Fibroblast of gingiva (primary cell): ENCODE measurements at places on chromosomes 2 and 18.

DNA sequence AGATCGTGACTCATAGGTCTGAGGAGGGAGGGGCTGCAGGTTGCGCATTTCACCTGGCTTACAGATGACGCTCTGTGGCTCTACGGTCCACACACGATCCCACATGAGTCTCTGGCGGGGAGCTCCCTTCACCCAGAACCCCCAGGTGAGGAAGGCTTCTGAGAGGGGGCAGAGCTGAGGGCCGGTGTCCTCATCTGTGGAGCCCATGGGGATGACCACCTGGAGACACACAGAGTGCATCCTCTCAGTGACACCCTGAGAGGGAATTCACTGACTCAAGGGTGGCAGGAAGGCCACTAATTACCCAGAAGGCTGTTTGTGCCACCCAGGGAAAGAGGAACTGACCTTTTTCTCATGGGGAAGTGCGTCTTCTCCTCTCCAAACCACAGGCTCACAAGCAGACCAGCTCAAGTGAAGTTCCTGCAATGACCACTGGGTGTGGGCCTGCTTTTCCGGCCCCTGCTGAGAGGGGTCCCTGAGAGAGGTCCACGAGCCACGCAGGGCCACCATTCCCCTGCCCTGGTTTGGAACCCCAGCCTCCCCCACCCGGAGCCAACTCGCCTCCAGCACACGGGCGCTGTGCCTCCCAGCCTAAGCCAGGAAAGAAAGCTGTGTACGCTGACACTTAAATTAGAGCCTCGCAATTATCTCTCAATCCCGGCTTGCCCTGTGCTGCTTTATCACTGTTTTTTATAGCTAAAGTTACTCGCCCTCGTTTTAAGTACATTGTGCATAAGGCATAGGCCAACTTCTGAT is 114.1 kb downstream of the BCL11A start:
- no peak for DNase-seq

GRCh38 chr2:179571252-179571651 is 290.2 kb downstream of the ZNF385B start:
- no peak for DNase-seq

GRCh38 chr2:101306410-101306809 is 2.1 kb downstream of the RNF149 start:
- DNase-seq, result no peak

- DNase-seq, result peak; percentile 77
Observed at GRCh38 chr18:45521136-45521535, 94.1 kb upstream of the SLC14A2 start.

GRCh38 chr2:186189816-186190215 is 296.2 kb upstream of the ZC3H15 start:
- no peak for DNase-seq

- no peak for DNase-seq
Observed at GRCh38 chr2:129868151-129868550, 111.3 kb upstream of the RAB6C start.

GRCh38 chr18:10216791-10217190 is 237.6 kb upstream of the APCDD1 start:
- DNase-seq, result peak; percentile 49

DNA sequence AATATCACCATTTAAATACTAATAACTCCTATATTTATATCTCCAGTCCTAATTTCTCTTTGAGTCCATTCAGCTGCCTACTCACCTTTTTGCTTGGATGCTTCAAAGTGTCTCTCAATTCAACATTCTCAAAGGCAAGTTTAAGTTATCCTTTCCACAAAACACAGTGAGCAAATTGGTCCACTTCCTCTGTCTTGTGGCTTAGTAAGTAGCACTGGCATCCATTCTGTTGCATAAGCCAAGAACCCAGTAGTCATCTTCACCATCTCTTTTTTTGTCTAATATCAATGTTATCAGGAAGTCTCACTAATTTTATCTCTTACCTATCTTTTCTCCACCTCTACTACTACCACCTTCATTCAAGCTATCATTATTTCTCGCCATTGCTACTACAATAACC is 27.4 kb upstream of the IL1RL1 start:
- DNase-seq, result no peak

DNA sequence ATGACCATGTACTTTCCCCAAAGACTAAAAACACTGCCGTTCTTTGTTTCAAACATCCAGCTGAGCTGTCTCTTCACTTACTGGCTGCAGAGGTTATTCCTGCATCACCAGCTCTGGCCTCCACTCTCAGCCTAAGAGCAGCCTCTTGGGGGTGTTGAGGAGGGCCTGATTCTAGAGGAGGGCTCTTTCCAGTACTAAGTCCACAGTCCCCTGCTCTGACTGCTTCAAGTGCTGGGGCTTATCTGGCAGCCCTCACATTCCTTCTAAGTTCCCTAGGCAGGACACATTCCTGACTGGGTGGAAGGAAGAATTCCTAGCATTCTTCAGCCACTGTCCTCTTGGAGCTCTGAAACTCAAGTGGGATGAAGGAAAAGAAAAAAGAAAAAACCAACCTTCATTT is 32.9 kb upstream of the EHBP1 start:
- DNase-seq, result peak; percentile 40

GRCh38 chr2:119349289-119349688 is 17.3 kb downstream of the C2orf76 start:
- DNase-seq, result no peak

DNA sequence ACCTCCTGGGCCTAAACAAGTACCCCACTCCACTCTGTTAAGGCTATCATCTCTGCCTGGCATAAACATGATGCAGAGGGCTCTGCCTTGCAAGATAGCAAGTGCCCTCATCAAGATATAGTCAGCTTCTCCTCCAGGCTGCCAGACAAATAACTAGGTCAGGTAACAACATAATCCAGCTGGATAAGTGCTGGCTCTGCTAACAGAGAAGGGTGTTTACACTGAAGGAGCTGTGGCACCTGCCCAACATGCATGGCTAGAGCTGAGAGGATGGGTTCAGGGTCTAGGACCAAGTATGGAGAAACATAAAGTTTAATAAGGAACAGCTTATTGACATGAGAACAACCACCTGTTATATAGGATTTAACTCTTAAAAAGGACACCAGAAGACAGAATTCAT is 42.8 kb downstream of the DLGAP1 start:
- DNase-seq, result no peak

DNA sequence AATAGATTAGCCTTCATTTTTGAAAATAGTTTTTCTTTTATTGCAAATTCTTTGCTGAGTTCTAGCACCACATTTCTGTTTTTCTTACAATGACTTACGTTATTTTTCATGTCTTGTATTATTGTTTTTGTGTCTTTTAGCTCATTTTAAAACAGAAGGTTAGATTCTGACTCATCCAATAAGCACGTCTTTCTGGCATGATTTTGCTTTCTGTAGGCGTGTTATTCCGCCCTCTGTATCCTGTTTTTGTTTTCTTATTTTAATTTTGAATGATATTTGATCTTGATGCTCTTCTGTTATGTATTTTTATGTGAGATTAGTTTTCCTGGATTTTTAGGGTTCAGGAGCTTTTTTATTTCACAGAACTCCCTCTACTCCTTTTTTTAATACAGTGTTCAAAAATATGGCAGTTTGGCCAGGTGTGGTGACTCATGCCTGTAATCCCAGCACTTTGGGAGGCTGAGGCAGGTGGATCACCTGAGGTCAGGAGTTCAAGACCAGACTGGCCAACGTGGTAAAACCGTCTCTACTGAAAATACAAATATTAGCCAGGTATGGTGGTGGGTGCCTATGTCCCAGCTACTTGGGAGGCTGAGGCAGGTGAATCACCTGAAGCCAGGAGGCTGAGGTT is 145.0 kb downstream of the CLIP4 start:
- DNase-seq, result peak; percentile 25

GRCh38 chr2:72270556-72271275 is 123.1 kb upstream of the CYP26B1 start:
- DNase-seq, result no peak

DNA sequence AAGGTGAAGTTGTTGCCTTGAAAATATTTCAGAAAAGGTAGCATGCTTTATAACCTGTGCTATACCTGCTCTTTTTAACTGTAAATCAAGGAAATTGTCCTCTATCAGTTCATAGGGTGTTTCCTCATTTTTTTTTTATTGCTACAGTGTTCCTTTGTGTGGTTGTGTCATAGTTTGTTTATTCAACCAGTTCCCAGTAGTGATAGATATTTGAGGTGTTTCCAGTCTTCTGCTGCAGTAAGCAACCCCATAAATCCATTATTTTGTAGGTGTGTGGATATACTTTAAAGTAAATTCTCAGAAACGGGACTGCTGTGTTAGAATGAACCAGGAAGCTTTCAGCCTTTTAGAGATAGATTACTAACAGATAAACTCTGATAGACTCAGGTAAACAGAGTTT is 39.6 kb downstream of the SEMA4F start:
- DNase-seq, result no peak

- no peak for DNase-seq
Observed at GRCh38 chr2:229879191-229879950, 42.4 kb downstream of the TRIP12 start.

DNA sequence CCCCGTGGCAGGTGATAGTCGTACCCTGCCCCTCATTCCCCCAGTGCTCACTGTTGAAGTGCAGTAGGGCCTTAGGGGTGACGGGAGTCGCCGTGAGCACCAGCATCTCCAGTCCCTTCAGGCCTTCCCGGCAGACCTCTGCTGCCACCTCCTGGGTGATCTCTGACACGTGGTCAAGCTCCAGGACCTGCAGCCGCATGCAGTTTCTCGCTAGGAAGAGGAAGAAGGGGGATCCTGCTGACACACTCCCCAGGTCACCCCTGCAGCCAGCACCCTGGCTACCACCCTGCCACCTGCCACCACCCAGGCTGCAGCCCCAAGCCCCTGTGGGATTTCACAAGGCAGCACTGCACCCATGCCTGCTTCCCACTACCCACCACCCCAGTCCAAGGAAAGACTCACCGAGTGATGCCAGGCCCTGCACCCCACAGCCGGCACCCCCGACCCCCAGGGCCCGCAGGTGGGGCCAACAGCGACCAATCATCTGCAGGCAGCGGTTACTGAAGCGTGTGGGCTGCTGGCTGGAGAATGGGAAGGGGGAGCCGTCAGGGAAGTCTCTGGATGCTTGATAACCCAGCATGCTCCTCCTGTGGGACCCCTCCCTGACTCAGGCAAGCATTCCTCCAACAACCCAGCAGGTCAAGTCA is 23.8 kb downstream of the FBXO41 start:
- peak; percentile 47 for DNase-seq

GRCh38 chr18:58501066-58501896 is 127.6 kb downstream of the ALPK2 start:
- DNase-seq, result no peak

DNA sequence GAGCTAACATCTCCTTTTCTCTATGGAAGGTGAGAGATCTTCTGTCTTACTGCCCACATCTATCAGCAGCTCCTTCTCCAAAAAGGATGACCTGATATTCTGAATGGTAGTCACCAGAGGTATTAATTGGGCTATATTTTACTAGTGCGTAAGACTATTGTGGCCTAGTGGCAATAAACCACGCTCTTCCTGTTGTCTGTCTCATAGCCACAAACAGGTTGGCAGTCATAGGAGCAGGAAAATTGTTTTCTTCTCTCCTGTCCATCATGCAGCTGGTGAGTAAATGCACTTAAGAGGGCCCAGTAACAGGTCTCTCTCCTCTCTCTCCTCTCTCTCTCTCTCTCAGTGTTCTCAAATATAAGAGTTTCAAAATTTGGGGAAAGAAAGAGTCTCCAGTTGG is 856.8 kb upstream of the ACVR2A start:
- no peak for DNase-seq

GRCh38 chr2:163133602-163134001 is 295.0 kb upstream of the KCNH7 start:
- no peak for DNase-seq

DNA sequence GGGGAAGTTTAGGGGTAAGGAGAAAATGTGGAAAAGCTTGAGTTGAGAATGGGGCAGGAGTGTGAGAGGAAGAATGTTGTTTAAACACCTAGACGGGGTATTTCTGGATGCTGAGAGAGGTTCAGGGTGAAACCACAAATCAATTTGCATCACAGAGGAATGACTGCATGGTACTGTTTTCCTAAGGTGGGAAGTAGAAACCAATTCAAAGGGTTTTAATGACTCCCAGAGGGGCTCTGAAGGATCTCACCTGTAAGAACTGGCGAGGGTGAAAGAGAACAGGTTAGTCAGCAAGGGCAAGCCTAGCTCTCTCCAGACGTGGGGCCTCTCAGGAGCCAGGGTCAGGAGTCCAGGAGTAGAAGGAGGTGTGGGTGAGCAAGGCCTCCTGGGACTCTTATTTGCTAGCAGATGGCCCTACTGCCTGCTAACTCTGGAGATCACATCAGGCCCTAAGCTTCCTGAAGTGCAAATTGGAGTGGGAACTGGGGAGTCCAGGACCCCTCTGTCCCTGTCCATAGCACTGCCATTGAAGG is 133.0 kb upstream of the CELF4 start:
- DNase-seq, result no peak

- DNase-seq, result no peak
Observed at GRCh38 chr2:240569998-240570530, 1.8 kb downstream of the RNPEPL1 start.

DNA sequence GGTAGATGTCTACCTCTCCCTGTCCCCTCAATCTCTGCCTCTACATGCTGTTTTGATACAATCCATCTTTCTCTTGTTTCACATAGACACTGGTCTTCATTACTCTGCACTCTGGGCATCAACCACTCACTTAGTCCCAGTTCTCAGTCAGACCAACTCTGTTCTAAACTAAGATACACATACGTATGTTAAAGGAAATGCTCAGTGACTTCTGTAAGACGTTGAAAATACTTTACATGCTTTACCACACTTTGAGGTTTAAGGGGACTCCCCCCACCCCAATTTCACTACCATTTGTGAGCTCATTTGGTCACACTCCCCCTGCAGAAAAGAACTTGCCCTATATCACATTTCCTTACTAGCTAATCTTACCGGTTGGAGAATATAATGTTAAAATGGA is 497.4 kb downstream of the TGIF1 start:
- no peak for DNase-seq

DNA sequence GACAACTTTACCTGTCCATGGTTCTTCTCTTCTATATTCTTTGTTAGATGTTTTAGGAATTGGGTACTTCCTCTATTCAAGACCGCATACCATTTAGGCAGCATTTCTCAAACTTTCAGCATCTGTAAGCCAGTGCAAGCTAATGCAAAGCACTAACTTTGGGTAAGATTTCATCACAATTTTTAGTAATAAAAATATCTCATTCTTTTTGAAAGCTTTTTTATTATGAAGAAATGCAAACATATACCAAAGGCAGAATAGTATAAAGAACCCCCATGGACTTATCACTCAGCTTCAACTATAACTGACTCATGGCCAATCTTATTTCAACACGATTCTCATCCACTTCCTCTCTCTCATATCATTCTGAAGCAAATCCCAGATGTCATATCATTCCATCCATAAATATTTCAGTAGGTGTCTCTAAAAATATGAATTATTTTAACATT is 32.9 kb downstream of the INO80C start:
- DNase-seq, result no peak

DNA sequence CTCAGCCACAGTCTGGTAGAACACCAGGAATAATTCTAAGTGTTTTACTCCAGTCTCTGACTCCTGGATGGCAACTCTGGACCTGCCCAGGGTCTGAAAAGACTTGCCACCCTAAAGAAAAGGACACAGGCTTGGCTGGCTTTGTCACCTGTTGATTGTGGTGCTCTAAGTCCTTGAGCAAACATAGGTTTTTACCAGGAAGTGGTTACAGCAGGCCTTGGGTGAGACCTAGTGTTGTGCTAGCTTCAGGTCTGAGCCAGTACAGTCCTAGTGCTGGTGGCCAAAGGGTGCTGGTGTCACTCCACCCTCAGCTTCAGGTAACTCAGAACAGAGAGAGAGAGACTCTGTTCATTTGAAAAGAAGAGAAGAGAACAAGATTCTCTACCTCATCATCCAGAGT is 1239.4 kb upstream of the CRIM1 start:
- no peak for DNase-seq

- DNase-seq, result no peak
Observed at GRCh38 chr2:119586085-119586484, 41.8 kb downstream of the CFAP221 start.
